HuH-7.5 (cell line): ENCODE measurements at places on chromosomes 6 and 20.

GRCh38 chr6:2149361-2150006 is 95.9 kb downstream of the GMDS start:
- DNase-seq, result no peak

DNA sequence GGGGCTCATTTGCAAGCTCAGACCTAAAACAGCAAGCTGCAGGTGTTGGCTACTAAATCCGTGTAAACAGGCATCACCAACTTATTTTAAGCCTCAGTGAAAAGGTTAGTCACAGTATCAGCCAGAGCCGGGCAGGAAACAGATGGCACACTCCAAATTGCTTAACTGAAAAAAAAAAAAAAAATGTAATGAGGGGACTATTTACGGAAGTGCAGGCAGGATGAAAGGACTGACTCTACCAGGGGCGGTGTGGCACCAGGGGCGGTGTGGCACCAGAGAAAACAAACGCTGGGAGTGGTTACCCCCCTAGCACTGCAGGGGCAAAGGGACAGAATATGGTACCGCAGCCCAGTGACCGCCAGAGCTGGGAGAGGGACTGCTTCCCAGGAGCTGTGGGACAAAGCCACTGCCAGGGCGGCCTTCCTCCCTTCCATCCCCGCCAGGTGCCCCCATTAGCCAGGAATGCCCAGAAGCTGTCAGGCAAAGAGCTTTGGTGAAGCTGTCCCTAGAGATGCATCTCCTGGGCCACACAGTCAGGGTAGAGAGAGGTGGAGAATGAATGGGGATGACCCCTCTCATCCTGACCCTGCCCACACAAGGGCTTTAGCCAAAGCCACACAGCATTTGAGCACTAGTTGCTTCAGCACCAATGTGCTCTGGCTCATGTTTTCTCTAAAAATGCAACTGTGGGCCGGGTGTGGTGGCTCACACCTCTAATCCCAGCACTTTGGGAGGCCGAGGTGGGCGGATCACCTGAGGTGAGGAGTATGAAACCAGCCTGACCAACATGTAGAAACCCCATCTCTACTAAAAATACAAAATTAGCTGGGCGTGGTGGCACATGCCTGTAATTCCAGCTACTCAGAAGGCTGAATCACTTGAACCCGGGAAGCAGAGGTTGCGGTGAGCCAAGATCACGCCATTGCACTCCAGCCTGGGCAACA is 39.6 kb upstream of the GFOD1 start:
- DNase-seq, result no peak

- DNase-seq, result peak; percentile 16
Measured at GRCh38 chr6:87407561-87407900, 241 bp upstream of the CFAP206 start.

DNA sequence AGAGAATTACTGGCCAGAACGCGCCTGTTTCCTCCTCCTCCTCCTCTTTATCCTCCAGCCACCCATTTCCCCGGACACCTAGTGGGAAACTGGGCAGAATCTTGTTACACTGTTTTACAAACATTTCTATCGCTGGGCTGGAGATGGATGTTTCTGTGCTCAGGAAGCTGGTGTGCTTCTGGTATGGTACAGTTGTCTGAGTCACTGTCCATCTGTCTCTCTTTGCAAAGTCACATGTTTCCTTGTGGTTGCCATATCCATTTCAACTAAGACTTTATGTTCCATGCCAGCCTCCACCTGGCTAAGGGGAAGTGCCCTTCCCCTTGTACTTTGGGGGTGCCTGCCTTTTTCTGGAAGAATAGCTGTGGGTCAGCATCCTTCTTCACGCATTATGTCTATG is 52.9 kb upstream of the SLC22A16 start:
- no peak for DNase-seq

- DNase-seq, result no peak
Measured at GRCh38 chr20:4371623-4372251, 350.0 kb upstream of the PRND start.

DNA sequence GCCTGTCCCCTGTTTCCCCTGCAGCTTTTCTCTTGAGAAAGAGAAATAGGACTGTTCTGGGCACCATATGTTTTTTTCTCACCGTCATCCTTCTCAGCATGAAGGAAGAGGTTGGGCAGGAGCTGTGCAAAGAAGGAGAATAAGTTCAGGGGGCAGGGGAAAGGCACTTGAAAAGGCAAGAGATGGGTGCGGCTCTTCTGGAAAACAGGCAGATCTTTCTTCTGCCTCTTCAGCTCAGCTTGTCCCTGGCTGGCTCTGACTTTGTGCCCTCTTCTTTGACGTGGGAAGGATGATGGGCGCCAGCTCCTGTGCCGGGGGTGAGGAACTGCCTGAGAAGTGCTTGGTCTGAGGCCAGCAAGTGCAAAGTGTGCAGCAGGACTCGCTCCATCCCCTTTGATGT is 206.5 kb downstream of the DOK5 start:
- no peak for DNase-seq

GRCh38 chr6:56292505-56293181 is 45.3 kb upstream of the COL21A1 start:
- DNase-seq, result peak; percentile 13

GRCh38 chr20:40579701-40580100 is 109.3 kb downstream of the MAFB start:
- no peak for DNase-seq

GRCh38 chr6:6803180-6803977 is 214.9 kb downstream of the LY86 start:
- no peak for DNase-seq

DNA sequence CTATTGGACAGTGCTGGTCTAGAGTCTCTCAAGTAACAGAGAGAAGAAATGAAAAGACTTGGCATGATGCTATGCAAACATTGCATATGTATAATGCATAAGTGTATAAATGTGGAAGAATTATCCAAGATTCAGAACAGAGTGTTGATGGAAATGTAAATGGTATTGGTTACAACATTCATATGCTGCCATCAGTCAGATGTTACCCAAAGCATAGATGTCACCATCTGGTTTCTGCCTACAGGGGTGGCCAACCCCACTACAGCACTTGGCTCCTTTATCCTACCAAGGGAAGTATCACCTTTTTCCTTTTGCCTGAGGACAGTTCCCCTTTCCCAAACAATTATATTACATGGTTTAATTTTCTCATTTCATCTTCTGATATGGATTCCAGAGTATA is 11.9 kb downstream of the POPDC3 start:
- DNase-seq, result no peak

- no peak for DNase-seq
Measured at GRCh38 chr6:169383265-169383664, 129.6 kb upstream of the THBS2 start.

GRCh38 chr6:154476494-154476893 is 34.0 kb downstream of the CNKSR3 start:
- DNase-seq, result no peak

DNA sequence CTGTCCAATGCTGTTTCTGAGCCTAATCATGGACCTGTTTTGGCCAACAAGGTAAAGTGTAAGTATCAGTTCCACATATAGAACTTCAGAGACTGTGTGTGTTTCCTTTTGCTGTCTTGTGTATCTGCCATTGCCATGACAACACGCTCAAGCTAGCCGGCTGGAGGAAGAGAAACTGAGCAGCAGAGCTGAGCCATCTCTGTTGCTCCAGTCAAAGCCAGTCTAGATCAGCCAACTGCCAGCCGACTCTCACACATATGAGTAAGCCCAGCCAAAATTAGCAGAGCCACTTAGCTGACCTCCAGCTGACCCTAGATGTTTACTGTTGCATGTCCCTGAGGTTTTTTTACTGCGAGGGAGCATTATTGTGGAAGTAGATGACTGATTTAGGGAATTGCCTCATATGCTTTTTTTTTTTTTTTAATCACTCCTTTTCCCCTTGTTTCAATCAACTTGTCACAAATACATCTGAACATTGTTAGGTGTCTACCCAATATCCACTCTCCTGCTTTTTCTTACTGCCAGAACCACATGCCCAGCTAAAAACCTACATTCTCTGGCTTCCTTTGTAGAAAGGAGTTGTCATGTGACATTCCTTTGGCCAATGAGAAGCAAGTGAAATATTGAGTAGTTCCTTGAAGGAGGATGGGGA is 304.3 kb upstream of the SUPT3H start:
- no peak for DNase-seq

DNA sequence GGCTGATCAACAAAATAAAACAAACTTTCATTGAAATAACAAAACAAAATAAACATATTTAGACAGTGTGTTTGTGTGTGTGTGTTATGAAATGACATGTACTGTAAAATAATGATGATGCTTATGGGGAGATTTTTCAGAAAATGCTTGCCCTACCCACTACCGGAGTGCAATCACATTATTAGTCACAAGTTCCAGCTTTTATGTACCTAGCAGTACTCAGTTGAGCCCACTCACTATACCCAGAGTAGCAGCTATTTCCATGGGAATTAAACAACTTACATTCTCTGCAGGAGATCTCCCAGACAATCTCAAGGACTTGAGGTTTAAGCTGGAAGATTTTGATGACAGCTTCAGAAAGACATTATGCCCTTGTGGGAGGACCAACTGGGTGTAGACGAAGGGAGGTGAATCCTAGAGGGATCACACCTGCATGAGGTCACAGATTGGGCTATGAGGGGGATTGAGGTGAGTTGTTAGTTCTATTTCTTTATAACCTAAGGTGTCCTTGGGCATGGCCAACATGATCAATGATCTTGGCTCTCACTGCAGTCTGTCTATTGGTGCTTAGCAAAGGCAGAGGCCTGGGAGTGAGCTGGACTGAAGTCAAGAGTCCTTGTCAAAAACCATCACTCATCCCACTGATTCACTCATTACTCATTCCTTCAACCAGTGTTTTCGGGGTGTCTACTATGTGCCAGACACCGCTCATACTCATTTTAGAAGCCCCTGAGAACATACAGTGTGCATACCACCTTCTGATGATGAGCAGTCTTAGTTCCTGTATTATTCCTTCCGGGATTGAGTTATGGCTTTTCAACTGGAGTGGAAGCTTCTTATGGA is 6.7 kb upstream of the CLIC5 start:
- no peak for DNase-seq
